BJ (cell line): ENCODE measurements at places on chromosomes 5 and 9. TPM values are rescaled to one million over a fixed set of nuclear protein-coding genes. Genes with fewer than 3 reads are reported as not detected.

The NDUFAF2 gene
- polyA plus RNA-seq = 22.4 and 45.3 TPM in 2 replicates

The GLDC gene
- polyA plus RNA-seq = 0.28 and 0.44 TPM in 2 replicates

The NMUR2 gene
- not detected in 2 replicates for polyA plus RNA-seq

The BHMT gene
- not detected in 2 replicates for polyA plus RNA-seq

The CDC26 gene
- 11.1 and 33.2 TPM in 2 replicates for polyA plus RNA-seq

The ANKRD20A1 gene
- 0.02 and 0.17 TPM in 2 replicates for polyA plus RNA-seq

The CRB2 gene
- not detected in 2 replicates for polyA plus RNA-seq

The DOCK2 gene
- polyA plus RNA-seq = 2.0 TPM in 2 replicates

The SNX24 gene
- 6.9 and 15.1 TPM in 2 replicates for polyA plus RNA-seq

The TEX48 gene
- polyA plus RNA-seq = not detected in 2 replicates

The C9orf153 gene
- 0.09 TPM in 1 of 2 replicates, not detected in the other for polyA plus RNA-seq

The PRDM9 gene
- polyA plus RNA-seq = not detected in 2 replicates

The ADRB2 gene
- polyA plus RNA-seq = 0.58 and 0.64 TPM in 2 replicates

The CTNND2 gene
- not detected in 2 replicates for polyA plus RNA-seq

The ENTREP1 gene
- polyA plus RNA-seq = 0.02 and 0.07 TPM in 2 replicates

The OR1N1 gene
- polyA plus RNA-seq = not detected in 2 replicates

The STING1 gene
- polyA plus RNA-seq = 110 and 194 TPM in 2 replicates

The CATSPER3 gene
- polyA plus RNA-seq = 0.38 and 0.43 TPM in 2 replicates

The C9 gene
- polyA plus RNA-seq = not detected in 2 replicates

The SH3RF2 gene
- 0.33 and 0.45 TPM in 2 replicates for polyA plus RNA-seq

The FXN gene
- polyA plus RNA-seq = 9.2 and 14.8 TPM in 2 replicates

The LTC4S gene
- 0.49 and 0.88 TPM in 2 replicates for polyA plus RNA-seq

The PCDHA8 gene
- polyA plus RNA-seq = 0.01 and 0.02 TPM in 2 replicates

The ARL14EPL gene
- not detected in 2 replicates for polyA plus RNA-seq

The CDH10 gene
- polyA plus RNA-seq = 0.02 and 0.05 TPM in 2 replicates

The NRARP gene
- 0.17 TPM in 2 replicates for polyA plus RNA-seq

The CDKN2B gene
- 4.3 and 5.2 TPM in 2 replicates for polyA plus RNA-seq
